Stimulated activated CD4-positive, alpha-beta T cell treated with anti-CD3 and anti-CD28 coated beads, Interleukin-15, amount 100 ng/mL, for 48 hours (primary cell): ENCODE measurements at places on chromosomes 5 and 9.

GRCh38 chr5:83924171-83924570 lies 203.5 kb upstream of the HAPLN1 start:
- DNase-seq, result no peak

GRCh38 chr9:18710065-18710464 lies 236.1 kb downstream of the ADAMTSL1 start:
- DNase-seq, result no peak

DNA sequence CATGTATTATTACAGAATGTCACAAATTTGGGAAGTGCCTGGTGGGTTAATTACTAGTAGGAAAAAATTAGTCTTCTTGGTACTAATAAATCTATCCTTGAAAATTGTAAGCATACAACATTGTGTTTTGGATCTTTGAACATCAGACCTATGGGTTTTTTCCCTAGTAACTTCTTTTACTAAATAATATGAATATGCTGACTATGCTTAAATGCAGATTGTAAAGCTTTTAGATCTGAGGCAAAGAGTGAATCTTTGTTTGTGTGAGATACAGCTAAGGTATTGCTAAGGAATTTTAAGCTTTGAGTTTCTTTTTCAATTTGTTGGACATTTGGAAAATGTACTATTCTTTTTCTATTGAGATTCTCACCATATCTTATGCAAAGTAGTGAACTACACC lies 390.6 kb upstream of the CCNH start:
- DNase-seq, result no peak

- DNase-seq, result no peak
Observed at GRCh38 chr9:69324549-69325401, at the start of gene ENTREP1. TSS of gene ENTREP1 (plus strand) at chr9:69325215. CDS start at chr9:69325310, 95 bp downstream.

- no peak for DNase-seq
Observed at GRCh38 chr5:168844016-168844921, 265.1 kb upstream of the PANK3 start.

DNA sequence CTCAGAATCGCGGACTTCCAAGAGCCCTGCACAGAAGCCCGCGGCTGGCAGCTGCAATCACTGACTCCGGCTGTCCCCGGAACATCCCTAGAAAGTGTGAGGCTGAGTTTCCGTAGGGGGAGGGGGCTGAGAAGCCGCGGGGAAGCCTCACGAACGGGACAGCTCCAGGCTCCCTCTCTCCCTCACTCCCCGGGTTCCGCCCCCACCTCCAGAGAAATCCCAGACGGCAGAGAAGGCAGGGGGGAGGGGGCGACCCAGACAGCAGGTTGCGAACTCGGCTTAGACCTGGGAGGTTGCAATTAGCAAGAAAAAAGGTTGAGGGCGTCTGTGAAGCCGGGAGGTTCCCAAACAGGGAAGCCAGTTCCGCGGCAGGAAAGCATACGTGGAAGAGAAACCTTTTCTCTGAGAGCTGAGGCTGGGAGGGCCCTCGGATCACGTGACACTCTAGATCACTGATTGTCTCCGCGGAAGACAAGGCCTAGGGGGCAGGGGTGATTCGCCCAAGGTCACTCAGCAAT lies 73.8 kb upstream of the CPLX2 start:
- DNase-seq, result no peak

GRCh38 chr9:135254176-135255032 lies 166.9 kb downstream of the OLFM1 start:
- DNase-seq, result no peak

DNA sequence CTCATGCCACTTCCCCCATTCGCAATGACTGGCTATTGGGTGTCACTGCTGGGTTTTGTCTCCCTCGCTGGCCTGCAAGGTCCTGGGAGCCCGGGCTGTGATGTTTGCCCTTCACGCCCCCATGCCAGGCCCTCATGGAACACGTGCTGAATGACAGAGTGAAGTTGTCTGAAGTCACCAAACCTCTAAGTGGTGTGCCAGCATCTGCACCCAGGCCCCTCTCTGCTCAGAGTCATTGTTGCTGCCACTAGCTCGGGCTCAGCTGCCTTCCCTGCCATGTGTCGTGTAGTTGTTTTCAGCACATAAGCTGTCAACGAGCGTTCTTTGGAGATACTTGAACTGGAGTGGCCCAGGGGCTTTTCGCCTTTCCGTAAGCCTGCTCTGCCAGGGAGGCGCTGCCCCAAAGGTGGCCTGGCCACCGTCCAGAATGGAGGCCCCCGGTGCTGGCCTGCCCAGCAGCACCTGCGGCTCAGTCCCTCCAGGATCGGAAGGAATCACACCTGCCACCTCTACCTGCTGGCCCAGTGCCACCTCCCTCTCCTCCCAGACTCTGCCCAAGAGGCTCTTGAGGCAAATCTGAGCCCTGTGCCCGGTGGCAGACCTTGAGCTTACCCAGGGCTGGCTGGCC lies 250.1 kb downstream of the PBX3 start:
- no peak for DNase-seq

DNA sequence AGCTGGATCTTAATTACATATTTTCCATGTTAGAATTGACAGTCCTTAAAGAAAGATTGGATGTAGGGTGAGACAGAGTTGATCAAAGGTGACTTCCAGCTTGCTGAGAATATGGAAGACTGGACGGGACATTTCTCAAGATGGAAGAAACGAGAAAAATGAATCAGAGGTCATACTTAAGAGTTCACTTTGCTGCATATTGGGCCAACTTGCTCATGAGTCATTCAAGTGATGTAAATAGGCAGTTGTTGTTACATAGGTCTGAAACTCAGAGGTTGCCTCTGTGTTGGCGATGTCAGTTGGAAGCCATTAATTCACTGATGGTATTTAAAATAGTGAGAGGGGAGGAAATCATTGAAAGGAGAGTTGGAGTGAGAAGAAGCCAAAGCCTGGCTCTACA lies 132.8 kb downstream of the CD180 start:
- DNase-seq, result no peak

DNA sequence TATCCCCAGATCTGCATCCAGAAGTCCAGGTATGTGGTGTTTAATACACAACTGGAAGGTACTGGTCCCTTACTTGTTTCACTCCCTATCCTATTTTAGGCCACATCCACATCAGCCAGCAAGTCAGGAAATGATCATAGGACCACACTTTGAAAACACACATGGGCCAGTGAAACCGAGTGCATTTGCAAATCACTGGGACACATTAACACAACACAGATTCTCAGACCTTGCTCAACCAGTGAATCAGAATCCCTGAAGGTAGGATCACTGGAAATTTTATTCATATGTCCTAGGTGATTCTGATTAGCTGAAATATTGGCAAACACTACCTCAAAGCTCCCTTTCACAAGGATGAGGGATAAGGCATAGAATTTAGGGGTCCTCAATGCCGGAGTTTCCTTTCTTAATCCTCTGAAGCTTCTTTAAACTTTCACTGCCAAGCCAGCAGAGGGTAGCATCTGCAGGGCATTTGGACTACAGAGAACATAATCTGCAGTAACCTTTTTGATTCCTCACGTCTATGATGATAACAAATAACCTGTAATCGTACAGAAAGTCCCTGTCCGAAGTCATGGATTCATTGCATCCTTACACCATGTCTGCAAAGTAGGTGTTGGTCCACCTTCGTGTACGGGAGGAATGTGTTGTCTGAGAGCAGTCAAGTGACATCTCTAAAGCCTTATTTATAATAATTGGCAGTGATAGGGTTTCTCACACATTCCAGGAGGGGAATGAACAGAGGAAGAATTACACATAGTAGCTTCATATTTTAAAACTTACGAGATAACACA lies 11.0 kb upstream of the ABLIM3 start:
- DNase-seq, result no peak

- no peak for DNase-seq
Observed at GRCh38 chr9:745761-746380, 95.6 kb upstream of the DMRT1 start.

GRCh38 chr5:133819977-133820471 lies 148.4 kb downstream of the C5orf15 start:
- no peak for DNase-seq

GRCh38 chr9:131270171-131271015 lies 5.9 kb downstream of the FAM78A start:
- DNase-seq, result no peak

DNA sequence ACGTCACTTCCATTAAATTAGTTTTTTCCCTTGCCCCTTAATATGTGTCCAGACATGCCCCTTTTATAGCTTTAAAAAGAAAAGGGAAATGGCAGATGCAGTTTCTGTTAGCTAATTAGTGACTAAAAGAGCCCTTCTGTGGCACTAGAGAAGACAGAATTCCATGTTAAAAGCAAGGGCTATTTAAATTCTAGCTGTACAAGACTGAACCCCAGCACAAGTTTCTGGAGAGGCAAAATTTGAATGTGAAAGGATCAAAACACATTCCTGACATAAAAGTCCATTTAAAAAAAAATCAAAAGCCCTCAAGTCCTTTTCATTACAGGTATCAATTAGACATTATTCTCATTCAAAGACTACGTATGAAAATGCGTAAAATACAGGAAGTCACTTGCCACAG lies 78.7 kb downstream of the HAPLN1 start:
- DNase-seq, result no peak

GRCh38 chr9:69078581-69078980 lies 43.0 kb downstream of the FXN start:
- no peak for DNase-seq

DNA sequence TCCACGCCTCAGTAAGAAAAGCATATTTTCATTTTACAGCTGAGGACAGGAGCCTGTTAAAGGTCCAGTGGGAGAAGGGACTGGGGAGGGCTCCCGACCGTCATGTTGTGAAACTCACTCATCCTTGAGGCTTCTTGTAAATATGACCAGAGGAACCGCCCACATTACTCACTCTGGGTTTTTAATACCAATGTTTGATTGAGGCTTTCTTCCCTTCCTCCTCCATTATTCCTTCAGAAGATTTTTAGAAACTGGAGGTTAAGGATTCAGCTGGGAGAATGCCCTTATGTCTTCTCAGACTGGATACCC lies 61.4 kb upstream of the GLRX start:
- no peak for DNase-seq

GRCh38 chr9:121743441-121744001 lies 92.1 kb downstream of the DAB2IP start:
- DNase-seq, result no peak

GRCh38 chr5:3393122-3393919 lies 202.3 kb upstream of the IRX1 start:
- no peak for DNase-seq

- DNase-seq, result no peak
Observed at GRCh38 chr9:135416664-135417290, 62.8 kb upstream of the PPP1R26 start.

GRCh38 chr5:68216245-68217046 lies 890 bp downstream of the PIK3R1 start:
- DNase-seq, result peak; percentile 17

DNA sequence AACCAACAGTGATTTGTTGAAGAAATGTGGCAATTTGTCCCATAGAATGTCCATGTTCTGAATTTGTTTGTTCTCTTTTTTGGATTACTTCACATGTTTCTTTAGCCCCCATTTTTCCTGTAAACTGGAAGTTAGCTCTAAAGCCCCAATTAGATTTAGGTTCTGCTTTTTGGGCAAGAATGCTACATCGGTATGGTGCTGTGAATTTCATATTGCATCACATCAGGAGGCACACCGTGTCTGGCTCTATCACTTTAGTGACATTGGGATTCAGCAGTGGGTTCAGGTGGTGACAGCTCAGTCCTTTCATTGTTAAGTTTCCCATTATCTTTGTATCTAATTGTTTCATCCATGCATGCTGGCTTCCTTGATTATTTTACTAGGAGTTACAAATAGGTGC lies 27.9 kb downstream of the ADGRV1 start:
- no peak for DNase-seq

GRCh38 chr5:140214831-140215230 lies 39.8 kb downstream of the CYSTM1 start:
- no peak for DNase-seq

DNA sequence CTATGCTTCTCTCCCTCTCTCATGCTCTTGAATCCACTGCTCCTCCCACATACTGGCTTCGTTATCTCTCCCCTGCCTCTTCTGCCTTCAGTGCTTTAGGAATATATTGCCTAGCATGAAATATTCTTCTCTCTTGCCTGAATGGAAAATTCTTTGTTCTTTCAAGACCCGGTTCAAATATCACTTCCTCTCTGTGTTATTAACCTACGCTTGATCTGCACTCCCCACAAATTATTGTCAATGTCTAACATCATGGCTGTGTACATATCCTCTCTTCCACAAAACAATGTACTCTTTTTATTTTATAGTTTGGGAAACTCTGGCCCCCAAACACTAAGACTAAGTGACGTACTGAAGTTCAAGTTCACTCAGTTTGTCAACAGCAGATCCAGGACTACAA lies 211.0 kb downstream of the SEC61B start:
- DNase-seq, result no peak

GRCh38 chr5:138697720-138698360 lies 55.4 kb upstream of the CTNNA1 start:
- no peak for DNase-seq

- DNase-seq, result no peak
Observed at GRCh38 chr5:6733411-6734242, 20.4 kb downstream of the TENT4A start.

GRCh38 chr5:124523897-124524296 lies 222.5 kb downstream of the ZNF608 start:
- no peak for DNase-seq

DNA sequence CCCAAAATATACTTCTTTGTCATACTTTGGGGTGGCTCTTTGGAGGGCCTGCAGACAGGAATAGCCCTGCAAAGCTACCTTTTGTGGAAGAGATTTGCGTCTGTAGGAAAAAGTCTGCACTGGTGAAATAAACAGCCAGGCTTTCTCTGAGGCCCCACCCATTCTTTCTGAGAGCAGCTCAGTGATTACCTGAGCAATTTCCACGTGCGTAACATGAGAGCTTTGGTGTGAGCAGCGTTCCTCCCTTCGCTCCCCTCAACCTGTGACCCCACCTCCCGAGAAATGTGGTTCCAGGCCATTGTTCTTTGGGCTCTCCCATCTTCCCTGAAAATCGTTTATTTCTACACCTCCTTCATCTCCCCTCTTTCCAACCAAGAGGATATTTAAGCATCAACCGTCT lies 23.8 kb upstream of the FBP1 start:
- no peak for DNase-seq

GRCh38 chr5:132753135-132753987 lies 6.1 kb downstream of the CCNI2 start:
- DNase-seq, result no peak

DNA sequence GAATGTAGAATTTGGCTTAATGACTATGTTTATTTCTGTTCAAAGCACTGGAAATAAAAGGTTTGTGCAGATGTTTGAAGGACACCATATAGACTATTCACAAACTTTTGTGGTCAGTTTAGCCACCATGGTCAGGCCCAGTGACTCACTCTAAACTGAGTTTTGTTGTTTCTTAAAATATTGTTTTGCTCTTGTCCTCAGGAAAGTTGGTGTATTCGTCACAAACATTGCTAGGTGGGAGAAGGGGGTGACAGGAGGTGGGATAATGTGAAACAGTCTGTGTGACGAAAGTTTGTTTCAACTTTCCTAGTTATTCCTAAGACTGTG lies 35.0 kb upstream of the LIFR start:
- no peak for DNase-seq

DNA sequence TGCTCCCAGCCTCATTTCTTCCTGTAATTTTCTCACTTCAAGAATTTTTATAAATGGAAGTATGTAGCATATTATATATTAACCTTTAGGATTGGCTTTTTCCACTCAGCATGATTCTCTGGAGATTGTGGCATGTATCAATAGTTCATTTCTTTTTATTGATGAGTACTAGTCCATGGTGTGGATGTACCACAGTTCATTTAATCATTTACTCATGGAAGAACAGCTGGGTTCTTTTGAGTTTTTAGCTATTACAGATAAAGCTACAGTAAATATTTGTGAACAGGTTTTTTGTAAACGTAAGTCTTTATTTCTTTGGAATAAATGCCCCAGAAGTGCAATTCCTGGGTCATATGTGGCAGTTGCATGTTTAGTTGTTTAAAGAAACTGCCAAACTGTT lies 76.1 kb downstream of the UHRF2 start:
- no peak for DNase-seq
